ENCODE measurements at places on chromosomes 2 and 18.

- no peak for DNase-seq
These were observed 132.2 kb downstream of the FMNL2 start for GRCh38 chr2:152466980-152467676.

DNA sequence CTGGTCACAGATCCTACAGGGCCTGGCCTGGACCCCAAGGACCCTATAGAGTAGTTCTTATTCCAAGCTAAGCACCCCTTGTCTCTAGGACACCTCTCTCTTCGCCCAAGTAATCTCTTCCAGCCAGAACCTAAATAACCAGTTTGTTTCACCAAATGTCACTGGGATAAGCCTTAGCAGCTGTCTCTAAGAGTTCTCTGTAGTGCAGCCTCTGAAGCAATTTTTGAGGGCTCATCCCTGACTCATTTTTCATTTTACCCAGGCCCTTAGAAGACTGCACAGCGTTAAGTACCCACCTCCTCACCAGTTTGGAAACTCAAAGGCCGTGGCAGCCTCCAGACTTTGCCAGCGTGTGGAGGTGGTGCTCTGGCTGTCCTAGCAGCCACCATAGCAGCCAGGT is 290.1 kb upstream of the SIX2 start:
- DNase-seq: no peak

DNA sequence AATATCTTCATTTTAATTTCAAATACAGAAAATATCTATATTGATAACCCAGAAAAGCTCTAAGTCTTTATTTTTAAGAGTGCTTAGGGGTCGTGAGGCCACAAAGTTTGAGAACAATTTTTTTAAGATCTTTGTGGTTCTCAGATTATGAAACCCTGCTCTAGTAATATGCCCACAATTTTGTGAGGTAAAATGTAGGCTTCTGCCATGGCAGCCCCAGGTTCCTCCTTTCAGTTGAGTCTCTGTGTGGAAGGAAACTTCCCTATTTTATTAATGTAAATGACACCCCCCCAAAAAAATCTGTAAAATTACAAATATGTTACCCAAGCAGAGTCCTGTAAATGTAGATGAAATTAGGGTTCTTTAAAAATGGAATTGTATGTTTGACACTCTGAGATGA is 600.5 kb downstream of the SATB2 start:
- no peak for DNase-seq

- peak; percentile 36 for DNase-seq
These were observed at the start of gene RAB27B for GRCh38 chr18:54828281-54828881. Gene RAB27B (plus strand): TSS chr18:54828477. CDS start chr18:54877586, 49,109 bp downstream.

GRCh38 chr2:31660812-31661335 is 80.1 kb upstream of the SRD5A2 start:
- no peak for DNase-seq

- no peak for DNase-seq
These were observed 710 bp downstream of the SEC11C start for GRCh38 chr18:59140302-59140885.

DNA sequence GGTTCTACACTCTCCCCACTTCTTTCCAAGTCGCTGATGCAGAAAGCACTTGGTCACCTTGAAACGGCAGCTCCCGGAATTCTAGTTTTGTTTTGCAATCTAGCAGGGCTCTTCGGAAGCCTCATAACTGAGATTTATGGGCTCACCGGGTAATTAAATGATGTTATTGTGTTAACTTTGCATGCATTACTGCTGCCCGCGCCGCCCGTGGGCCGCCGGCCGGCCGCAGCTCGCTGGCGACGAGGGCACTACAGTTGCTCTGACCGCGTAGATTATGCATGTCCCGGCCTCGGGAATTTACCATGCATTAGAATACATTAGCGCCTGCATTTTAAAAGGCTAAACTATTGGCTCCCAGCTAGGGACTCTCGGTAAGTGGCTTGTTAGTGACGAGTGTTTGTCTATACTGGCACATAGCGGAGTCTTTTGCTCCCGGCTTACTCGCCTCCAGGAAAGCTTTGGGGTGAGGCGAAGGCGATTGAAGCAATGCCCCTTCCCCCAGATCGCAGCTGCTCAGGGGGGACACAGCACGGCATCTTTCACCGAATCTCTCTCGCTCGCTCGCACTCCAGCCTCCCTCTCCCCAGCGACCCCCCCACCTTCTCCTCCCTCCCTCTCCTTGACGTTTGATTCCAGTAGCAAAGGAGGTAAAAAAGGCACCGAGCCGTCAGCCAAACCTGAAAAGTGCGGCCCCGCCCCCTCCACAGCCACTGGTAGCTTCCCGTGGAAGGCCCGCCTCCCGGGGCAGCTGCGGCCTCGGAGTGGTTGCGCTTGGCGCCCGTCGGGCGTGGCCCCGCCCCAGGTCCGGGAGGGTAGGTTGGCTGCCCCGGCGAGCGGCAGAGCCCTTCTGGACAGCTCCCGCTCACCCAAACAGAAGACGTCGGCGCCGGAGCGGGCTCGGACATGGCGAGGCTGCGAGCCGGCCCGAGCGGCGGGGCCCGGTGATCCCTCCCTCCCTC is at the start of gene ONECUT2:
Gene ONECUT2 (plus strand): TSS at position 839 of the 959 bp plus-strand sequence. CDS start 343 bp downstream, outside the sequence.
- no peak for DNase-seq

GRCh38 chr2:101823347-101823791 is 125.9 kb downstream of the MAP4K4 start:
- peak; percentile 44 for DNase-seq

GRCh38 chr2:25323042-25323514 is 18.6 kb downstream of the DNMT3A start:
- no peak for DNase-seq

DNA sequence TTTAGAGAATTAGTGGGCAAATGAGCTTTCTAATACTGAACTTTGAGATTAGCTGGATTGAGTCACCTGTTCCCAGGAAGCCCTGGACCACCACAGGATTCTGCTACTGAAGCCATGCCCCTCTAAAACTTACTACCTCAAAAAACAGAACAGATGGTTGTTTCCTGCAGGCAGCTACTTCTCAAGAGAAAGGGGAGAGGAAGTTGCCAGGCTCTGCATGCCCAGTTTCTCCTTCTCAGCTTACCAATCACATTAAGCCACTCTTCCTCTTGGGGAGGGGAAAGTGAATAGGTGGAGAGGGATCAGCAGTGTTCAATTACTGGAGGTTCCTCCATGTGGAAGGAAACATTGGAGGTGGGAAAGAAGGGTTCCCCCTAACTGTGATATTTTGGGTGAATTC is 24.9 kb upstream of the C1GALT1C1L start:
- no peak for DNase-seq

DNA sequence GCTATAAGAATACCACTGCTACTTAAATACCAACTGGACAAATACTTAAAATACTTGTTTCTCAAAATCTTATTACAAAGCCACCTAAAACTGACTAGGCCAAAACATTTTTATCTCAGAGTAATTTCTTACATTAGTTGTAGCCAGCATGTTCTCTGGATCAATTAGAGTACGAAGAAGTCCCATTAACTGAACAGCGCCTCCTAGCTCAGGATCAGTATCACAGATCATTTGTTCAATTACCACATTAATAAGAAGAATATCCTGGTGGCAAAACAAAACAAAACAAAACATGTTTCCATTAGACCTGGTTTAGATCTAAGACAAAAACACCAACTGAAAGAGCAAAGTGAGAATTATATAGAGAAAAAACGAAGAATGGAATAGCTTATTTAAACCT is 36.0 kb downstream of the PPP4R3B start:
- DNase-seq: no peak

DNA sequence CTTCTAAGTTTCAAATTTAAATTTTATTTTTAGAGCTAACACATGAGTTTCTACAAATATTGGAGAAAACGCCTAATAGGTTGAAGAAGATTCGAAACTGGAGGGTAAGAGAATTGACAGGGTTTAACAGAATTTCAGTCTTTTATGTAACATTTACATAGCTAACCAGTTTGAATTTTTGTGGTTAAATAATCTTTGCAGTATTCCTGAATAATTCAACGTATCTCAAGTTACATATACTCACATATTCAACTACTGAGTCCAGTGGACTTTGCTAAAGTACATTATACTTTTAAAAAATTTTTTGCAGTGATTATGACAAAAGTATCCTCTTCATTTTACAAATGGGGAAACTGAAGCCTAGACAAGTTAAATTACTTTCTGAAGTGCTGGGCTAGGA is 34.0 kb downstream of the CCNT2 start:
- DNase-seq: no peak

DNA sequence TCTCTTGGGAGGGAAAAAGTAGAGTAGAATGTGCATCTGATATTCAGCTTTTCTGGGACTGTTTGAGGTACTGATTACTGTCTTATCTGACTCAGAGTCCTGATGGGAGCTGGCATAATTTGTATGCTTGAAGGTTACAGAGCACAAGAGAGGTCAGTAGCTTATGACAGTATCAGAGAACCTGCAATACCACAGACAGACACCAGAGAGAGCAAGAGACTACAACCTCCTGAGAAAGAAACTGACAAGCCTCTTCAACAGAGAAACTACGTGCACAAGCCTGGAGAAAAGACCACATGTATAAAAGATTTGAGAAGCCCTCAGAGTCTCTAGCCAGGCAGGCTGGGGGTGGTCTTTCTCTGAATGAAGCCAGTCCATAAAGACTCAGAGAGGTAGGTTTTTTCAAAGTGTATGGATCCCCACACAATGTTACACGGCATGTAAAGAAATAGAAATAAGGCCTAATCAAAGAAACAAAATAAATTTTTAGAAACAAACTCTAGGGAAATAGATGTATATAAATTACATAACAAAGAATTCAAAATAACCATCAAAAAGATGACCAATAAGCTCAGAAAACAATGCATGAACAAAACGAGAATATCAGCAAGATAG is 568.3 kb downstream of the LRRTM4 start:
- no peak for DNase-seq

GRCh38 chr2:40370007-40370395 is 81.9 kb downstream of the SLC8A1 start:
- DNase-seq: no peak

DNA sequence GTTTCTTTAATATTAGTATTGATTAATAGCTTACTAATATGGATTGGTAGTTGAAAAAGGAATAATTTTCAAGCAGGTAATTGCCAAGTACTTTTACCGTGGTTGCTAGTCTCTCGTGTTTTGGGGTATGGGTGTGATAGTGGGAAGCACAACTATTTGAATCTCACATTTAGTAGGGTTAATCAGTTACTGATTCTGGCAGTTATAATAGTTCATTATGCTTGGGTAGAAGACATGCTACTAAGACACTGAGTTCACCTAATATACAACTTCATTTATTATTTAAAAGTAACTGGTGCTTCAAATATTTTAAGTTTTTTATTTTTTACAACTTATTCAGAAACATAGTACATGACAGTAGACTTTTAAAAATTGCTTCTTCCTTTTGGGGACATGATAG is 33.5 kb downstream of the SOCS6 start:
- DNase-seq: no peak

GRCh38 chr2:161557538-161557937 is 66.7 kb upstream of the SLC4A10 start:
- DNase-seq: no peak
